ENCODE measurements at places on chromosomes 13 and 19.

GRCh38 chr19:12864143-12864542, 17.1 kb downstream of the DNASE2 start:
- DNase-seq, result no peak

DNA sequence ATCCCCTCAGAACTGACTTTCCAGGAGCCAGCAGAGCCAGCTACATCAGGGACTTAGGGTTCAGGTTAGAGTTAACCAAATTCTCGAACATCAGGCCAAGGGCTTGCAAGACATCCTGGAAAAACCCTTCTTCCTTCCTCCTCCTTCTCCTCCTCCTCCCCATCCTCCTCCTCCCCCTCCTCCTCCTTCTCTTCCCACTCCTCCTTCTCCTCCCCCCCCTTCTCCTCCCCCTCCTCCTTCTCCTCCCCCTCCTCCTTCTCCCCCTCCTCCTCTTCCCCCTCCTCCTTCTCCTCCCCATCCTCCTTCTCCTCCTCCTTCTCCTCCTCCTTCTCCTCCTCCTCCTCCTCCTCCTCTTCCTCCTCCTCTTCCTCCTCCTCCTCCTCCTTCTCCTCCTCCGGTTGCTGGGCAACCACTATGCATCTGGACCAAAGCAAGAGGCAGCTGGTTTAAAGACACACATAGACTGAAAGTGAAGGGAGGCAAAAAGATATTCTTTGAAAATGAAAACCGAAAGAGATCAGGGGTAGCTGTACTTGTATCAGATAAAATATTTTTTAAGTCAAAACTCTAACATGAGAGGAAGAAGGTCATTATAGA, 5.9 kb upstream of the CCL25 start:
- DNase-seq, result no peak

DNA sequence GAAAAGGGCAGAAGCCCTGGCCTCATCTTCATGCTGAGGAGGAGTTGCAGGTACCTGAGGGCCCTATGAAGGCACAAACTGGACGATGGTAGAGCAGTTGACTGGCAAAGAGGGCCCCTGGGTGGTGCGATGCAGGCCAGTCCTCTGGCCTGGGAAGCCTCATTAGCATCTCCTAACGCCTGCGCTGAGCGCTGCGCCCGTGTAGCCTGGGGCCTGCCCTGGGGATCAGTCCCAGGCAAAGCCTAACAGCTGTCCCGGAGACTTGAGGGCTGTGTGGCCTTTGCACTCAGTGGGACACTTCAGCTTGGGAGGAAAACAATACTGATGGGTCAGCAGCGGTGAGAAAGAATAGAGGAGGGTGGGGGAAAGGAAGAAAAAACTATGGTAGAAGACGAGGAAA, 187.7 kb downstream of the RAP2A start:
- DNase-seq, result no peak

DNA sequence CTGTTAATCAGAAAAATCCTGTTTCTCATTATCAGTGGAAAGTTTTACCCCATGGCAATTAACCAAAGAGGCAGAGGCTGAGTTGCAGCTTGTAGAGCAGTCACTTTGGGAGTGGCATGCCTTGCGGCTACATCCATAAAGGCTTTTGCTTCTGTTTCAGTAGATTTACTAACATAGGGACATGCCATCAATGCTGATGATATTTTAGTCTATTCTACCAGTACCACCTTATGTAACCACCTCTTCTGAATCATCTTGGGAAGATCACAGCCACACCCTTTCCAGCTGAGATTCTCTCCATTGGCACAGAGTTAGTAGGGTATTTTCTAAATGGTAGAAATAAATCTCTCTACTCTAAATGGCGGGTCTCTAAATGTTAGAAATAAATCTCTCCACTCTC, 37.5 kb downstream of the POSTN start:
- no peak for DNase-seq

DNA sequence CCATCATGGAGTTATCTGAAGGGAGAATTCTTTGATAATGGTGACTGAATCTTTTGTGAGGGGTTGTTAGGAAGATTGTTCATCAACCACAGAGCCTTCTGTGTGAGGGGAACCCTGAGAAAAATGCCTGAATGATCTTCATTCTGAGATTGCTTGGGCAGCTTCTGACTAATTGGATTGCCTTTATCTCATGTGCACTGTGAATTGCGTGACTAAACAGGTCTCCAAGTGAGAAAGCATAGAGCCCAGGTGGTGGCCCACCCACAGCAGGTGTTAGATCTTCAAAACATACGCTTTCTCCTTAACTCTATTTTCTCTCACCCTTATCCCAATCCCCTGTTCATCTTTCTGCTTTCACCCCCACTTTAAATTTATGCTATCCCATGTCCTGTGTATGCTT, 58.3 kb downstream of the DOCK9 start:
- DNase-seq, result no peak

- peak; percentile 91 for DNase-seq
Measured at GRCh38 chr13:46622630-46623256, 69.8 kb downstream of the LRCH1 start.
